ENCODE measurements at places on chromosomes 11 and 22.

GRCh38 chr11:2911785-2912391 is 17.3 kb downstream of the PHLDA2 start:
- DNase-seq = no peak

GRCh38 chr11:2963112-2963754 is 28.9 kb downstream of the NAP1L4 start:
- no peak for DNase-seq

DNA sequence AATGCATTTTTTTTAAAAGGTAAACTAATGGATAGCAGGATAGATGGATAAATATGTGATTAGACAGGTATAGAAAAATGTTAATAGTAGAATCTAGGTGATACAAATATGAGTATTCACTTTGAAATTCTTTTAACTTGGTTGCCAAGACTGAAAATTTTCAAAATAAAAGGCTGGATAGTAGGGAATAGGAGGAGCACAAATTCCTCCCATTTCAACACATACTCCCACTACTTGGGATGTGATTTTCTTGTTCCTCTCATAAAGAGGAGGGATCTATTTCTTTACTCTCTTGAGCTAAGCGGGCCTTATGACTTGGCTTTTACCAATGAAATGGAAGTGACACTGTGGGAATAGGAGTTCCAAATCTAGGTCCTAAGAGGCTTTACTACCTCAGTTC is 35.9 kb downstream of the PIK3C2A start:
- no peak for DNase-seq

GRCh38 chr11:28860893-28861292 is 752.7 kb downstream of the METTL15 start:
- DNase-seq = no peak

DNA sequence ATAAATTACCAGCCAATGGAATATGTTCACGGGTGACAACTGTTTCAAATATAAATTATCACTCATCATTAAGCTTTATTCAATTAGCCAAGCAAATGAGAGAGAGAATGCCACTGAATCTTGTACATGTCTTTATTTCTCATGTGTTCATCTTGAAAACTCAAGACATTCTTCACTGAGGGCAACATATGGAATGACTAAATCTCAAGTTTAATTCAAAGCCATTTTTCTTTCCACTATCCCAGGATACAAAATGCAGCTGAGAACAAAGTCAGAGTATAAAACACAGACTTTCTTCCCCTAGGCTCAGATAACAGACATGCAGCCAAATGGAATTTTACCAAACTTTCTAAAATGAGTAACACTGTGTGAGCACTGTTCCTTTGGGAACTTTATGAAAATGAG is 12.1 kb upstream of the BBOX1 start:
- DNase-seq = no peak

DNA sequence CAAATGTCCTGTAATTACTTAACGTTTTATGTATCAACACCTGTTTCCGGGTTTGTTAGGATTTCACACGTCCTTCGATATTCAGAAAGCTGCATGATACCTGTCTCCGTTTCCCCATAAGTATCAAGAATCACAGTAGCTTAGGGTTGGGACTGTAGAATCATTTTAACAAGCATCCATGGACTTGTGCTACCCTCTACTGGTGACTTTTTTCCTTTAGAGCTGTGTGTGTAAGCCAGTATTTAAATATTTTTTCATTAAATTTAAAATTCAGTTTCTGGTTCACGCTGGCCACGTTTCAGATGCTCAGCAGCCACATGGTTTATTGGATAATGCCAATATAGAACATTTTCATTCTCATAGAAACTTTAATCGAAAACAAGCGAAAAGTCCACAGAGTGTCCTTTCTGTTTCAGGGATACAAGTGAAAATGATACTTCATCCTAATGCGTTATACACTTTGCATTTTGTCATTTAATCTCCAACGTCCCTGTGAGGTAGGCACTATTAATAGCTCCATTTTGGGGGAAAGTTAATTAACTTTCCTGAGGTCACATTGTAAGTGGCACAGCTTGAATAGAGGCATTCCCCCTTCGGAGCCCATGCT is 61.5 kb upstream of the SLC25A18 start:
- peak; percentile 11 for DNase-seq

DNA sequence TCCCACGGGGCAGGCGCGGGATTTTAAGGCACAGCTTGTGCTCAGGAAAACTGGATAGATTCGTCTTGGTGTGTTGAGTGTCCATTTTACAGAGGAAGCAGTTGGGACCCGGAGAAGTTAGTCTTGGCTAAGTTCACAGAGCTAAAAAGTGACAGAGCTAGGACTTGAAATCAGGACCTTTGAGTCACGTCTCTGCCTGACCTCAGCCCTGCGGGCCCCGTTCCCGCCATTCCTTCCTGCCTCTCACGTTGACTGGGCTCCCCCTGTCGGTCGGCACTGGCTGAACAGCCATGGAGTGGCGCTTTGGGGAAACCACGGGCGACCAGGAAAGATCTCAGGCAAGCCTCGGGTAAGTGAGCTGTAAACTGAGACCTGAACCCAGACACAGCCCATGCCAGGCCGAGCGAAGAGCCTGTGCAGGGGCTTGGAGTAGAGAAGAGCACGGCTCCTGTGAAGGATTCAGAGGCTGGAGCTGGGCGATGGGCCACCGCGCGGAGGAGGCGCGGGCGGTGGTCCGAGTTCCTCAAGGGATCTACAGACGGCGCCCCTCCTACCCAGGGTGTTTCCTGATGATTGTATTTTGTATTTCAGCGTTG is 54.1 kb downstream of the WNT11 start:
- DNase-seq = peak; percentile 69

GRCh38 chr11:63918507-63919191 is 1.7 kb upstream of the RCOR2 start:
- DNase-seq = no peak

GRCh38 chr11:130689222-130689908 is 226.9 kb downstream of the SNX19 start:
- no peak for DNase-seq

All from HS-27A (cell line).